ENCODE measurements at places on chromosomes 11 and 22. TPM values are rescaled to one million over a fixed set of nuclear protein-coding genes. Genes with fewer than 3 reads are reported as not detected.
A peak's percentile ranks its signal among the peaks of the same experiment; 100 is the strongest.

The OVOL1 gene
- total RNA-seq: 0.78 TPM

The CD248 gene
- 86.0 TPM for total RNA-seq

The LIF gene
- total RNA-seq: 1.3 TPM

The CBLIF gene
- total RNA-seq: not detected

The CLMP gene
- total RNA-seq: 22.1 TPM

The VWA5A gene
- total RNA-seq: 18.9 TPM

The CREB3L1 gene
- total RNA-seq: 22.7 TPM

The KDM4E gene
- total RNA-seq: not detected

The OR4C46 gene
- not detected for total RNA-seq

DNA sequence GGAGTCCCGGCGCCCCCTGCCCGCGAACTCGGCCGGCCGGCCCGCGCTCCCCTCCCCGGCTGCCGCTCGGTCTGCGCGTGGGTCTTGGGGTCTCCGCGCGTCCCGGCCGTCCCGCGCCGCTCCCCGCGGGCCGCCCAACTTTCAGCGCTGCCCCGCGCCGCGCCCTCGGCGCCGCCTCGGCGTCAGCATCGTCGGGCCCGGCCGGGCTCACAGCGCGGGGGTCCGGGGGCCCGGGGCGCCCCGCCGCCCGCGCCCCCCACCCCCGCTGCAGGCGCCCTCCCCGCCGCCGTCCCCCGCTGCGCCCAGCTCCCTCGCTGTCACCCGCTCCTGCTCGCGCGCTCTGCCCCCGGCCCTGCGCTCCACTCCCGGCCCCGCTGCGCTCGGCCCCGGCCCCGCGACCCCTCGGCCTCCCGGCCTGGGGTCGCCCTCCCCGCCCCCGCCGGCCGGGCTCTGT, at the start of gene KCNJ4:
TSS of gene KCNJ4 (minus strand) at position 124 of the 454 bp plus-strand sequence. CDS start 27,067 bp downstream, outside the sequence.
- H3K36me3 ChIP-seq: no peaks in the 10 kb centered on the region
- no peak for DNase-seq
- no peak within 1 kb of the TSS for H3K27ac ChIP-seq
- no peak within 1 kb of the TSS for H3K4me3 ChIP-seq

DNA sequence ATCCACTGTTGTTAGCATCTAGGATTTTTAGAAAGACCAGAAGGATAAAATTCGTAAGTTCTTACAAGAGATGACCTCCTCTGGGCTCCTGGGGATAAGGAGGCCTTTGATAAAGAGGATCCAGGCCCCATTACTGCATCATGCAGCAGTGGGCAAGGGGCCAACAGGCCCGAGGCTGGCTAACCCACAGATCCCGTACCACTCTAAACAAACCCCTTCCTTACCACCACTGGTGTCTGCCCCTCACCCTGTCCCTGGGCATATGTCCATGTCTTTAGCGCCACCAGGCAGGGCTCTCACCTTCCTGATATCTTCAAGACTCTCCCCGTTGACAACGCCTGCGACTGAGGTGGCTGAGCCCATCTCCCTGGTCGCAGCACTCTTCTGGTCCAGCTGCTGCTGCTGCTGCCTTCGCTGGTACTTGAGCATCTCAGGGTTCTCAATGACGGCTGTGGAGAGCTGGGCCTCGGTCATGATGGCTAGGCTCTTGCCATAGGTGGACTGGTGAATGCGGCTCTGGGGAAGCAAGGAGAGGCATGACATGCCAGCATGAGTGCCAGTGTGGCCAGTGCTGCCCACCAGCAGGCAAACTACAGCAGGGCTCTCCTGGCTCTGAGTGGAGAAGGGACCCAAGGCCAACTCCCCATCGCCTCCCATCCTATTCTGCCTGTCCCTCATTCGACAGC, 46.2 kb downstream of the HIRA start:
- H3K27me3 ChIP-seq: no peaks in the 10 kb centered on the region
- H3K4me3 ChIP-seq: no peak overlapping the region
- H3K27ac ChIP-seq: no peak overlapping the region
- DNase-seq: no peak
- no peaks in the 10 kb centered on the region for H3K36me3 ChIP-seq

- H3K27me3 ChIP-seq: no peaks in the 10 kb centered on the region
- no peak overlapping the region for H3K27ac ChIP-seq
- DNase-seq: no peak
- H3K4me1 ChIP-seq: no peaks in the 10 kb centered on the region
- H3K4me3 ChIP-seq: no peak overlapping the region
Observed at GRCh38 chr11:19379465-19379864, 138.7 kb upstream of the E2F8 start.

DNA sequence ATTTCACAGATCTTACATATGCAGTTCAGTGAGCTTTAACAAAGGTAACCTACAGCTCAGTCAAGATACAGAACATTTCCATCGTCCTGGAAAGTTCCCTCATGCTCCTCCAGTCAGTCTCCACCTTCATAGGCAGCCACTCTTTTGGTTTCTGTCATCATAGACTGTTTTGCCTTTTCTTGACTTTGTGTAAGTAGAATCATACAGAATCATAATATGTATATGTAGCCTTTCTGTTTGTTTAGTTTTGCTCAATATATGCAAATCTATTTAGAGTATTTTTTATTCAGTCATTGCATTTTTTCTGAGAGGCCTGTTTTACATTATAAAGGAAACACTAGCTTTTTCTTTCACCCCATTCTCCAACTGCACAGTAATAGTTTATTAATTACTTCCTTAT, 15.0 kb upstream of the DNAJB7 start:
- H3K27me3 ChIP-seq: no peaks in the 10 kb centered on the region
- H3K4me3 ChIP-seq: no peak overlapping the region
- H3K36me3 ChIP-seq: no peaks in the 10 kb centered on the region
- H3K27ac ChIP-seq: peak overlapping the region; percentile 27

DNA sequence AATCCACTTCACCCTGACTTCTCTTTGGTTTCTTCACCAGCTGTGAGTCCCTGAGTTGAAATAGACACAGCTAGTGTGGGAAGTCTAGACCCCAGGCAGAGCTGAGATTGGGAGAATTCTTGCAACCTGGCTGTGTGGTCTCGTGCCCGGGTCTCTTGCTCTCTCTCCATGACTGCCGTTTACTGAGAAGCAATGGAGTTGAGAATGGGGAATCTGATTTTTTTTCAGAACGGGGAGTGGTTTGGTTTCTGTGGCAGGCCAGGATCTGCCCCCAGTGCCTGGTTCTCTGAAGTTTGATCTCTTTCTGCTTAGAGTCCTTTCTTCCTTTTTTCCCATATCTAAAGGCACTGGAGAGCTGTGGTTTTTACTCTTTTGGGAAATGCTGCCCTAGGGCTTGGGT, 1.5 kb downstream of the SIDT2 start:
- H3K4me3 ChIP-seq: peak overlapping the region; percentile 80
- peaks cover 3% of the 10 kb centered on the region for H3K36me3 ChIP-seq
- no peaks in the 10 kb centered on the region for H3K27me3 ChIP-seq
- peak overlapping the region; percentile 96 for H3K27ac ChIP-seq

- H3K4me1 ChIP-seq: peaks cover 75% of the 10 kb centered on the region
- no peaks in the 10 kb centered on the region for H3K27me3 ChIP-seq
- peak overlapping the region; percentile 97 for H3K27ac ChIP-seq
- H3K4me3 ChIP-seq: peak overlapping the region; percentile 72
- H3K36me3 ChIP-seq: no peaks in the 10 kb centered on the region
Observed at GRCh38 chr11:61967924-61968757, 707 bp upstream of the FTH1 start.

DNA sequence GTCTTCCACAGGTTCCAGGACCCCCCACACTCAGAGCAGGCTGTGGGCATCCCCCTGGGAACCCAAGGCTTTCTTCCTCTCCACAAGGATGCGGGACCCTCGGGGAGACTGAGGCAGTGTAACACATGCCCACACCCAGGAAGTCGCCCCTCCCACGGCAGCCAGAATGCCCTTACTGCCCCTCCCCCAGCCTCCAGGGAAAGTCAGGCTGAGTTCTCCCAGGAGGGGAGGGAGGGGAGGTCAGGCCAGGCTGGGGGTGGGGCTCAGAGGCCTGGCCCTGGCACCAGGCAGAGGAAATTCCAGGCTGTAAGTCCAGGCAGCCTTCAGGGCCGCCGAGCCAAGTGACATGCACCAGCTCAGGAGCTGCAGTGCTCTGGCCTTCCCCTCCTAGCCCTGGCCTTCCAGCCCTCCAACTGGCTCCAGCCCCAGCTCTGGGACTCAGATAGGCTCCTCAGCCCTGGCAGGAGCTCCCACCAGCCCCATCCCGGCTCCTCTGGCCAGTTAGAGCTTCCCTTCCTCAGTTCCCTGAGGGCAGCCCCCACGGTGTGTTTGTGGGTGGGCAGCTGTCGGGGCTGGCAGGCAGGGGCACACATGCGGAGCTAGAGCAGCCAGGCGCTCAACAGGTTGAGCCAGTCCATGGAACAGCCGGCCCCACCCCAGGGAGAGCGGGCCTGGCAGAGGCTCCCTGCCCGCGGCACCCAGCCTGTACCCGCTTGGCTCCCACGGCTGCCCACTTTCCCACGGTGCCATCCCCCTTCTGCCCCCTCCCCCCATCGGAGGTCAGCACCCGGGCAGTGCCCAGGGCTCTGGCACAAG, 3.6 kb downstream of the BCL9L start:
- peak overlapping the region; percentile 18 for H3K4me3 ChIP-seq
- no peaks in the 10 kb centered on the region for H3K36me3 ChIP-seq
- H3K27me3 ChIP-seq: no peaks in the 10 kb centered on the region
- peak; percentile 95 for DNase-seq
- H3K27ac ChIP-seq: peak overlapping the region; percentile 95

- no peak for DNase-seq
- no peak overlapping the region for H3K4me3 ChIP-seq
- H3K27me3 ChIP-seq: no peaks in the 10 kb centered on the region
- H3K27ac ChIP-seq: no peak overlapping the region
- H3K4me1 ChIP-seq: no peaks in the 10 kb centered on the region
Observed at GRCh38 chr11:81569999-81570398, 1163.7 kb downstream of the FAM181B start.

DNA sequence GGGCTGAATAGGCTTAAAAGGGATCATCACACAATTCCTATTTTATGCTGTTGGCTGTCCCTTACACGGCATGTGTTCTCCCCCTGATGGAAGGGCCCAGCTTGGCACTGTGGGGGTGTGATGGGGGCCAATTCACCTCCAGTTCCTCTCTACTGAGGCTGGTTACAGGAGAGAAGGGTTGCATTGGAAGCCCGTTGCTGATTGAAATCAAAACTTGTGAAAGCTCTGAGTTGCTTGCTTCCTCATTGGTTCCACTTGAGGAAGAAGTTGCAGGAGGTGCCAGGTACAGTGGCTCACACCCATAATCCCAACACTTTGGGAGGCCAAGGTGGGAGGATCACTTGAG, 13.3 kb upstream of the PRG2 start:
- DNase-seq: no peak
- H3K27ac ChIP-seq: no peak overlapping the region
- no peaks in the 10 kb centered on the region for H3K27me3 ChIP-seq
- H3K4me1 ChIP-seq: no peaks in the 10 kb centered on the region
- no peaks in the 10 kb centered on the region for H3K36me3 ChIP-seq

- no peaks in the 10 kb centered on the region for H3K36me3 ChIP-seq
- H3K27ac ChIP-seq: no peak overlapping the region
- H3K4me3 ChIP-seq: no peak overlapping the region
- H3K4me1 ChIP-seq: no peaks in the 10 kb centered on the region
- no peaks in the 10 kb centered on the region for H3K27me3 ChIP-seq
- DNase-seq: no peak
Observed at GRCh38 chr22:33397381-33397907, 339.3 kb upstream of the SYN3 start.

GRCh38 chr11:44940404-44940803, 10.3 kb downstream of the TP53I11 start:
- H3K4me3 ChIP-seq: no peak overlapping the region
- H3K27me3 ChIP-seq: no peaks in the 10 kb centered on the region
- peaks cover 26% of the 10 kb centered on the region for H3K4me1 ChIP-seq
- no peak overlapping the region for H3K27ac ChIP-seq
- H3K36me3 ChIP-seq: no peaks in the 10 kb centered on the region

DNA sequence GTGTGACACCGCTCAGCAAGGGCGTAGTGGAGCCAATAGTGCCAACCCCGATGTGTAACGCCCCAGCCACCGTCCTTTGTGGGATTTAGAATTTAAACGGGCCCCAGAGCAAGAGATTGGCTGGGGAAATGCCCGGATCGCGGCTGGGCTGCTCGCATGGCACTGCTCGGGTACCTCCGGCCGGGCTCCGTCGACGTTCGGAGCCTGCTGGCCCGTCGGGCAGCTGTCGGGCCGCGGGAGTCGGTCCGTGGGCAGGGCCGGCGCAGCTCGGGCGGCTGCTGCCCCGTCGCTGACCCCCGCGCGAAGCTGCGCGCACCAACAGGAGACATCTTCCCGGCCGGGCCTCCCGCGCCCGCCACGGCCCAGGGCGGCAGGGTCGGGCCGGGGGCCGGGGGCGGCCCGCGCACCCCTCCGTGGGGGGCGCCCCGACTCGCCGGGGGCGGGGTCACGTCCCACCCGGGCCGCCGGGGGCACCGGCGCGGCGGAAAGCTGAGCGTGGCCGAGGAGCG, 1.3 kb upstream of the KDM2A start:
- H3K4me1 ChIP-seq: peaks cover 20% of the 10 kb centered on the region
- DNase-seq: peak; percentile 24
- H3K4me3 ChIP-seq: no peak overlapping the region
- no peaks in the 10 kb centered on the region for H3K36me3 ChIP-seq
- no peaks in the 10 kb centered on the region for H3K27me3 ChIP-seq
- H3K27ac ChIP-seq: peak overlapping the region; percentile 95

- no peak for DNase-seq
- H3K27me3 ChIP-seq: no peaks in the 10 kb centered on the region
- no peaks in the 10 kb centered on the region for H3K36me3 ChIP-seq
Observed at GRCh38 chr11:130629039-130629438, 180.6 kb downstream of the ADAMTS15 start.

DNA sequence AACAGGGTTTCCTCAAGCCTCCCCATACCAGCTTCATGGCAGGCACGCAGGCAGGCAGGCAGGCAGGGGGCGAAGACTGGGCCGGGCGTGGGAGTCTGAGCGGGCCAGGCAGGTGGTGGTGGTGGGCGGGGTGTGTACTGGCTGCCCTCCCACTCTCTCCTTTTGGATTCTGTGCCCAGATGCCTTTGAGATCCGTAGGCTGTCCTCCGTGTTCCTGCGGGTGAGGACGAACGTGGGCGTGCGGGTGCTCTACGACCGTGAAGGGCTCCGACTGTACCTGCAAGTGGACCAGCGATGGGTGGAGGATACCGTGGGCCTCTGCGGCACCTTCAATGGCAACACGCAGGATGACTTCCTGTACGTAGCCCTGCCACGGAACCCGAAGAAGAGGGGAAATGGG, 23.0 kb downstream of the OTOG start:
- no peak for DNase-seq
- H3K36me3 ChIP-seq: no peaks in the 10 kb centered on the region
- no peak overlapping the region for H3K4me3 ChIP-seq
- H3K27ac ChIP-seq: no peak overlapping the region

DNA sequence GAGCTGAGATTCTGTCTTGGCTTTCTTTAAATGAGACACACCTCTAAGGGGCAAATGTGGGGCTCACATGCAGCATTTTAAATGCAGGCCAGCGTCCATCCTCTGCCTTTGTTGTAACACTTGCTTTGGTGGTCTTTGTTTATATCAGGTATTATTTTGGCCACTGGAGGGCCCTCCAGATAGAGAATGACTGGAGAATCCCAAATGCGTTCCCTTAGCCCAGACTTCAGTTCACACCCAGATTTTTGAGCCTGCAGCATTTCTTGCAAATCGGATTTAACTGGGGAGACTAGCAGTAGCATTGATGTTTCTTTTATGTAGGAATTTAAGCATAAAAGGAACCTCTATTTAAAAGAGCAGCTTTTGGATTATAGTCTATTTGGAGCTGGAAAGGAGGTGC, 200.2 kb upstream of the SORL1-AS1 start:
- DNase-seq: no peak
- no peaks in the 10 kb centered on the region for H3K36me3 ChIP-seq
- peaks cover 11% of the 10 kb centered on the region for H3K4me1 ChIP-seq
- no peaks in the 10 kb centered on the region for H3K27me3 ChIP-seq
- no peak overlapping the region for H3K27ac ChIP-seq
- H3K4me3 ChIP-seq: no peak overlapping the region

Data from body of pancreas (tissue), 4 donors.